ENCODE measurements at places on chromosomes 3 and 15.

DNA sequence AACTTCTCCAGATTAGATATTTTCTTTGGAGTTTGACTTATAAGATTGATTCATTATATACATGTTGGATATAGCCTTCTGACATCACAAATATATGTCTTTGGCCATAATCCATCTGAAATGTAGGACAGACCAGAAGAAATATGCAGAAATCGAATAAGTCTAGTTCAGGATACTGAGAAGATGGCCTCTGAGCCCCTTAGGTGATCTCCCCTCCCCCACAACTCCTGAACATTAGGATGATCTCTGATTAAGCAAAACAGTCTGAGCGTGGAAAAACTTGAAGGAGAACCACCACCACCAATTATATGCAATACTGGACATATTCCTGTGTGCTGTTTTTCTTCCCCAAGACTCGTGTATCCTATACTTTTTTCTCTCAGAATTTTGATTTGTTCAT lies 3.2 kb downstream of the SETD5 start:
- DNase-seq: no peak

GRCh38 chr15:101710806-101711205 lies 13.5 kb downstream of the TARS3 start:
- DNase-seq: no peak

GRCh38 chr15:36004891-36005490 lies 459.0 kb upstream of the DPH6 start:
- no peak for DNase-seq

DNA sequence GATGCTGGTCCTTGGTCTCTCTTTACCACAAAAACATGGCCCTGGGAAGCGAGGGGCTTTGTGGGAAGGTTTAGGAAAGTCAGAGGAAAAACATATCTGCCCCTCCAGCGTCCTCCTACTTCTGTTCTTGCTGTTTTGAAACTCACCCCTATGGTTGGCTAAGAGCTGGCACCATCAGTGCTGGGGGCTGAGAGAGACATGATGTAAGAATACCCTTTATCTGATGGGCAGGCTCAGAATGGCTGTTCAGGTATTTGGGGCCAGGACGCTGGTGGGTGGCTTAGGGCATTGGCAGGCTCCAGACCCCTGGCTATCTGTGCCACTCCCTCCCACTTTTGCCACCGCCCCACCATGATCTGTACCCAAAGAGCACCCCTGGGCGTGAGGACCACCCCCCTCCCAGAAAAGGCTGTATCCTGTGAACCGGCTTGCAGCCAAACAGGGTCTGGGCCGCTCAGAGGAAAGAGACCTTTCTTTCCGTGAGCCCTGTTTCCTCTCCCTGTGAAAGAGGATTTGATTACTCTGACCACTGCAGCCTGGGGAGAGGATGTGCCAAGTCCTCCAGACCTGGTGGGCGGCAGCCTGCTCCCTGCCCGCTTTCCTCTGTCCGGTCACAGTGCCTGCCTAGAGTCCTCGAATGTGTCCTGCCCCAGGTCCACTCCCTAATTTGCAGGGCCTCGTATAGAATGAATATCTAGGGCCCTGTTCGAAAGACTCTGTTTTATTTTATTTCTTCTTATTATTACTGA lies 61.3 kb upstream of the SLC6A6 start:
- no peak for DNase-seq

GRCh38 chr15:87572381-87572910 lies 684.1 kb downstream of the NTRK3 start:
- DNase-seq: no peak

DNA sequence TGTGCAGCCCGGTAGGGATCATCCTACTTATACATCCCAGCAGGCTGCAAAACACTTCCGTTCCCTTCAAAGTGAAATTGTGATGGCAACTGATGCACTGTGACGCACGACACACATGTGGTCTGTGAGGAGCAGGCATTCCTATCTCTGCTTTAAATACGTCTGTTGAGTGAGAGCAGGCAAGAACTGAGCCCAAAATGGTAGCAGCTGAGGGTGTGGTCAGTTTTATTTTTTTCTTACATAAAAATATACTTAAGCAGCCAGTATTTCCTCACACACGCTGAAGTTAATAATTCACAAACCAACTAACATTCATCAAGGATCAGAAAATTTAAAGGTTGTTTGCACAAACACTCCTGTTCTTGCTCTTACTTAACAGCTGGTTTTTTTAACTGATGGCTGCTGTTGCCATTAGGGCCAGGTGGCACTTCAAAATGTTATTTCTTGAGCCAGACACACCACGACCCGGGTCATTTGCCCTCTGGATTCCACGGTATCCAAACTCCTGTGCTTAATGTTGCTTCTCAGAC lies 23.9 kb downstream of the LRIG1 start:
- DNase-seq: no peak

DNA sequence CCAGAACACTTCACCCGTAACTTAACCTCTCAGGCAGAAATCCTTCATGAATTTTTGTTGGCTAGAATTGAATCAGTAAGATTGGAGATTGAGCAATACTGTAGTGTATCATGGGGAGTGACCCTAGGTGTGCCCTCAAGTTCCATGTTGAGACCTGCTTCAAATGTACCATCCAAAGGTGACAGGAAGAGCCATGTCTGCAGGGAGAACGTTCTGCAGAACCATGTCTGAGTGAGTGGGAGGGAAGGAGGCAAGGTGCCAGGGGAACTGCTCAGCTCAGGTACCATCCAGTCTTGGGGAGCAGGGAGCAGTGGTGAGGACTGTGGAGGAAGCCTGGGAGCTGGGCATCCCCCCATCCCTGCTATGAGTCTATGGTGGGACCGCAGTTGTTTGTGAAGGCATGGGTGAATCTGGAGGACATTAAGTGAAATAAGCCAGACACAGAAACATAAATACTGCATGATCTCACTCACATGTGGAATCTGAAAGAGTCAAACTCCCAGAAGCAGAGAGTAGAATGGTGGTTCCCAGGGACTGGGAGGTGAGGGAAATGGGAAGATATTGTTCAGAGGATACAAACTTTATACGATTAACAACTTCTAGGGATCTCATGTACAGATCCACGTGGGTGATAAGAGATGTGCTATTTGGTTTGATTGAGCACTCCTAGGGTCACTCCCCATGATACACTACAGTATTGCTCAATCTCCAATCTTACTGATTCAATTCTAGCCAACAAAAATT lies 23.3 kb downstream of the CFAP161 start:
- DNase-seq: no peak

GRCh38 chr15:94231723-94232468 lies 535 bp downstream of the MCTP2 start:
- DNase-seq: no peak

DNA sequence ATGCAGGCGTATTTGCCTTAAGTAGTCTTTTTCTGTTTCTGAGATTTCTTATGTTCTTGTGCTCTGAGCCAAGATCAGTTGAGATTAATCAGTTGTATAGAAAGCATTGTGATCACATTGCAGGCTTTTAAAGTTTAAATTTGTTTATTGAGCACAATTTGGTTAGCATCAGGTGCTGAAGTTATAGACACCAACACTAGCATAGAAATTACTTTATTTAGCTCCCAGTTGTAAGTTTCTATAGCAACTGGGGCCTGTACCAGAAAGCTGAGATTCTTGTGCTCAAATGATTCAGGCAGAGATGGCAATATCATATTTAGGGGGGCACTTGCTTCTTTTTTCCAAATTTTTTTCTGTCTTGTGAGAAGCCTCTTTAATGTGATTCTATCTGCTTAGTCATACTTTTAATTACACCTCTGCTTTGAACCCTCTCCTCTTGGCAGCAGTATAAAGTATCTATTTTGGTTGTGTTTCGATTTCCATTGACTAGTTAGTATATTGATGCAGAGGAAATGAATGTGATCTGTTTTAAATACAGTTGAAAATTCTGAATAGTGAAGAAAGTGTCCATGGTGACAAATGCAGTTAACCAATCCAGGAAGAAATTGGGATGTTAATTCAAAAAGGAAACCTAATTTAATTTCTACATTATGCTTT lies 241.7 kb upstream of the GBE1 start:
- DNase-seq: no peak

DNA sequence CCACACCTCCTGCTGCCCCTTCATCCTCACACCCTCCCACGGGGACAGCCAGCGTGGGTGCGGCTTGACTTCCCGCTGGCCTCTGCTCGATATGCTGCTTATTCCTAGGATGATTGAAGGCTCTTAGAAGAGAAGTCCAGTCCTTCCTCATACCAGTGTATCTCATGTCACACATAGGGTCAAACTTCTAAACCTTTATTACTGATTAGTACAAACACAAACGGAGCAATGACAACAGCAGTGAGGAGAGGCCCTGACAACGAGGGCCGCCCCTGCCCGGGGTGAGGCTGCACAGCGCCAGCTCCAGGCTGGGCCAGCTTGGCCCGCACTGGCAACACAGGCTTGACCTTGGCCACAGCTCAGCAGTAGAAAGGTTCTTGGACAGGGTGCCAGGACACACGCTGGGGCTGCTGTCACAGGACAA lies 3.7 kb downstream of the CIB1 start:
- peak; percentile 53 for DNase-seq

DNA sequence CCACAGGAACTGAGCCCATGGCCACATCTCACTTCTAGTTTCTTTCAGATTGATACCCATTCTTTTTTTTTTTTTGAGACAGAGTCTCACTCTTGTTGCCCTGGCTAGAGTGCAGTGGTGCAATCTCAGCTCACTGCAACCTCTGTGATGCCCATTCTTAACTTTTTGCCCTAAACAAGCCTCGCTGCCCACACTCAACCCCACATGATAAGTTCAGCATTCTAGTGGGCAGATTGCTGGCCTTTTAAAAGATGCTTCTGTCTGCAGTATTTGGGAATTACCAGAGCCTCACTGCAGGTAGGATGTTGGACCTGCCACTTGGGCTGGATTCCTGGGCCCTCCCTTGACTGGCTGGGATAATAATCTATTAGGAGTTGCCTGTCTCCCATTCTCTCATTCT lies 51.0 kb downstream of the TRANK1 start:
- DNase-seq: no peak

GRCh38 chr3:134380249-134380648 lies 6.0 kb upstream of the AMOTL2 start:
- DNase-seq: no peak

DNA sequence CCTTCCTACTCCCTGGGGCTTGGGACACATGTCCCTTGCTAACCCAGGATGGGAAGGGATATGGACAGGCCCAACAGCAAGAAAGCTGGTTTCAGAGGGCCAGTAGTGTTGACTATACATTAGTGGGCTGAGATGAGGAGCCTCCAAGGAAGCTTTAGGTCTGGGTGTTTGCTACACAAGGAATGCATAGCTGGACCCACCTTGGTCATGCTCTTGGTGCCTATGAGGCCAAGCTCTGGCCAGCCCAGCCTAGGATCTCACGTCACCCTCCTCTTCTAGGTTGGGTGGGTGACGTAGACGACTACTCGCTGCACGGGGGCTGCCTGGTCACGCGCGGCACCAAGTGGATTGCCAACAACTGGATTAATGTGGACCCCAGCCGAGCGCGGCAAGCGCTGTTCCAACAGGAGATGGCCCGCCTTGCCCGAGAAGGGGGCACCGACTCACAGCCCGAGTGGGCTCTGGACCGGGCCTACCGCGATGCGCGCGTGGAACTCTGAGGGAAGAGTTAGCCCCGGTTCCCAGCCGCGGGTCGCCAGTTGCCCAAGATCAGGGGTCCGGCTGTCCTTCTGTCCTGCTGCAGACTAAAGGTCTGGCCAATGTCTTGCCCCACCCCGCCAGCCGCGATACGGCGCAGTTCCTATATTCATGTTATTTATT lies 653 bp upstream of the WDR6 start:
- no peak for DNase-seq

DNA sequence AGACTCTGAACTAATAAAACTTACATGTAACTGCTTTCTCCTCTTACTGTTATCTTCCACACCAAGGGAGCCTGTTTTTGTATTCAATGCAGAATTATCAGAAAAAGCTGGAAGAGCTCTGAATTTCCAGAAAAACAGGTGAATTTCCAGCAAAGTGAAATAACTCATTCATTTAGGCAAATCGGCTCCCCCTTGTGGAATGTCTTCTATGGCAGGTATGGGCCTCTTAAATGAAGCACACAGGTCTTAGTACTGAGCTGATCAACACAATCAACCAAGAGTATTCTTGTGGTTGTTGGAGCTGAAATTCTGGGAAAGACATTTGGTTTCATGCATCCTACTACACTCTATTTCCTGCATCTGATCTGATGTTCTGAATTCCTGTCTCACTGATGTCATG lies 31.0 kb upstream of the PTPRG start:
- peak; percentile 75 for DNase-seq

GRCh38 chr3:4656059-4656458 lies 162.9 kb downstream of the ITPR1 start:
- peak; percentile 71 for DNase-seq

- DNase-seq: no peak
Measured at GRCh38 chr3:44000586-44000985, 241.1 kb upstream of the TOPAZ1 start.

DNA sequence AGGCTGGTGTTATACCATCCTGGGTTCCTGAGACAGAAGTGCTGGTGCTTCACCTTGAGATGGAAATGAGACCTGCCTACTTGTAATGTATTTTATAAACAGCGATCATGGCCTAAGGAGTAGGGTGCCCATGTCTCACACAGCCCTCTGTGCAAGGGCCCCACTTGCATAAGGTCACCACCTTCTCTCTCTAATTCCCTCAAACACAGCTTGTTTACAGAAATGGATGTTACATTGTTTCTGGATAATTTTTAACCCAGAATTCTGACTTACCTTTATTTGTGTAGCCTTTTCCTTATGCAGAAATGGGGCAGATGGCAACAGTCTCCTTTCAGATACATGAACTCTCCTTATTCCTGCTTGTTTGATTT lies 95.1 kb upstream of the UMPS start:
- no peak for DNase-seq

DNA sequence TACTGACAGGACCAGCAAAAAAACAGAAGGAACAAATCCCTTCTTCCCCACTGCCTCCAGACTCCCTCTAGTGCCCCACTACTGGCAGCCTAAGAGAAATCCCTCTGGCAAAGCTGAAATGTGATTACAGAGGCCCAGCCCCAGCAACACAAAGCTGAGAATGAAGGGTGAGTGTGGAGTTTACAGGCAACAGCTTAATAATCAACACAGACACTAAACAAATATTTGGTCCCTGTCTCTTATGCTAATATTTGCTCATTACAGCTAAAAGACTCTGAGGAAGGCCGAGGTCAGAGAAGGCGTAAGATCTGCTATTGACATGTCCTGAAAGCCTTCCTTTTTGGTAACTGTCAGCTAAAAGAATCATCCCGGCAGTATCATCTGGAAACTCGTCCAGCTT lies 308.5 kb upstream of the RASGRP1 start:
- no peak for DNase-seq

- no peak for DNase-seq
Measured at GRCh38 chr15:77614251-77614806, 18.4 kb downstream of the LINGO1 start.

DNA sequence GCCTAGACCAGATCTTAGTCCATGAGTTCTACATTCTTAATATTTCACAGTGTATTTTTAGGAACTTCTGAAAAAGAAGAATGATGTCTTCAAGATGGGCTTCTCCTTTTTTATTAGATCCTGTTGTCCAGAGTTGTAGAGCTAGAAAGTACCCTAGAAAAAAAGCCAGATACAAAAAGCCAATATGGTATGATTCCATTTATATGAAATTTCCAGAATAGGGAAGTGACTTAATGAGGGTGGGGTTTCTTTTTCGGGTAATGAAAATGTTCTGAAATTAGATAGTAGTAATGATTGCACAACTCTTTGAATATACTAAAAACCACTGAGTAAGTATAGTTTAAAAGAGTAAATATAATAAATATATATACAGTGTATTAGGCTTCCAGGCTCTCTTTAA lies 116.9 kb downstream of the NFKBIZ start:
- no peak for DNase-seq

GRCh38 chr3:114436182-114436581 lies 142.4 kb downstream of the TIGIT start:
- DNase-seq: no peak
